IPS DF 6.9 (cell line): ENCODE measurements at places on chromosomes 2 and 18.
A peak's percentile ranks its signal among the peaks of the same experiment; 100 is the strongest.

DNA sequence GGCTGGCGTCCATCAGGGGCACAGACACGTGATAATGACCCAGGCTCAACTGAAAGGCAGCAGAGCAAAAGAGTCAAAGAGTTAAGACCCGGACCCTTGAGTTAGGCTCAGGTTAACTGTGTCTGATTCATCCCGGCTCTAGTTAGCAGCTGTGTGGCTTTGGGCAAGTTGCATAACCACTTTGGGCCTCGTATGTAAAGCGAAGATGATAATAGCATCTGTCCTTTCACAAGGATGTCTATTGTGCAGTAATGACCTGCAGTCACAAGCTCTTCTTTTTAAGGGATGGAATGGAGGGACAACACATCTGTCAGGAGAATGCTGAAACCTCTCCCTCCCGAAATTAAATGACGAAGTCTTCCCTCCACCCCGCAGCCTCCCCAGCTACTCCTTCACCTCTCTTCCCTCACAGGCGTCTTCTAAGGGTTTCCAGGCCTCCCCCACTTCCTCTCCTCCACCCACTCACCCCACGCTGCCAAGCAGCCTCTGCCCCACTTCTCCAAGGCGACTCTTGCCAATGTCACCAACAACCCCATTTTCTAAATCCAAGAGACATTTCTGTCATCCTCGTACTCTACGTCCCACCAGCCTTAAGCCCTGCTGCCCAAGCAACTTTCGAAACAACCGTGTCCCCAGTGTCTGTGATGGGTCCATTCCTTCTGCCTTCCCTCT, 135.1 kb upstream of the ID2 start:
- no peak for DNase-seq

DNA sequence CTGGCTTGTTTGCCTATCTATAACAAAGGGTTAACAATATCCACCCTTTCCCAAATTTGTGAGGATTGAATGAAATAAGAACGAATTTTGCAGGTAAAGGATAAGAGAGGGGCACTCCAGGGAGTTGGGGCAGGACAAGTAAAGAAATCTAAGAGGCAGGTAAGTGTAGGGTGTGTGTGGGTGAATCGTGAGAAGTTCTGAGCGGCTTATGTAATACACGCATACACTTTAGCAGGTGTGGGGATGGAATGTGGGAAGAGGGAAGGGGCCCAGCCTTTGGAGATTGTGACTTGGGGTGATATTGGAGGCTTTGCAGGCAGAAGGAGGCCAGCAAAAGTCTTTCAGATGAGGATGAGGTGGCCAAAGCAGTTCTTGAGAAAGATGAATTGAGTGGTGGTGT, 83.2 kb upstream of the AQP4 start:
- DNase-seq = no peak

DNA sequence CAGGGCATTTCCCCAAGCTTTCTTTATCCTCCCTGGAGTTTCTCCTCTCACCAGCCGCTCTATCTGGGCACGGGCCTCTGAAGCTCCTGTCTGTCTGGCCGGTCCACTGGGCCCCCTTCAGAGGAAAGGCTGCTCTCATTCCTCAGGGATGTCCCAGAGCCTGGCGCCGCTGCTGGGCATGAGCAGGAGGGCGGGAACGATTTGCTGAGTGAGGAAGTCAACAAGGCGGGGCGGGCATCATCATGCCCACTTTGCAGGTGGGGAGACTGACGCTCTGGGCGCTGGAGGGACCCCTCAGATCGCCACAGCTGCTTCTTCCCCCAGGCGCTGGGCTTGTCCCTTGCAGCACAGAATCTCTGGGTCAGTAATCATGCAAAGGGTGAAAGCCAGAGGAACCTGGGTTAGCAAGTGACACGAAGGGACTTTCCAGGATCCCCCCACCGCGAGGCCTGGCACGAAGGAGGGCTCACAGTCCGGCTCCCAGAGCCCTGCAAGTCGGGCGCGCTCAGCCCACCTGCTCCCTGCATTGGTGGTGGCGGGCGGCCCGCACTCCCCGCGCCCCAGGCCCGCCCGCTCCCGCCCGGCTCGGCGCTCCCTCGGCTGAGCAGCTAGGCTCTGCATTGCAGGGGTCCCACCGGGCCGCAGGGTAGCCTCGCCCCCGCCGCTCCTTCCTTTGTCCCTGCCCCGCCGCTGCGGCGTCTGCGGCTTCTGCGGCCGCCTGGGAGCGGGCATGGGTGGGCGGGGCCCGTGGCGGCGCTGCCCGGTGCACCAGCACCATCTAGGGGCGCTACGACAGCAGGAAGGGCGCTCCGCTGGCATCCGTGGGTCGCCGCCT, 157.8 kb downstream of the CYRIA start:
- DNase-seq = peak; percentile 33

DNA sequence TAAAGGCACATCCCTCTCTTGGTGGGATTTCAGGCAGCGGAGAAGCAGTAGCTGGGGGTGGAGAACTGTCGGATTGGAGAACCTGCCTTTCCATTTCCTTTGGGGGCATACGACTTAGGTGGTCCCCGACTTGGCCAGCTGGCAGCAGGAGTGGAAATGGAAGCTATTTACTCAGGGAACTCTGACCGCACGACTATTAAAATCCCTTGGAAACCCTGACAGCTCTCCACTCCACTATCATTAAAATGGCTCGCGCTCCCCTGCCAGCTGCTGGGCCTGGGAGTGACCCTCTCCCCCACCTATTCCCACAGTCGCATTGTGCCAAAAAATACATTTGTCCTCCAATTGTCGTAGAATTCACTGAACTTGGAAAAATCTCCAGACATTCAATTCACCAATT, 77.7 kb upstream of the APCDD1 start:
- no peak for DNase-seq

DNA sequence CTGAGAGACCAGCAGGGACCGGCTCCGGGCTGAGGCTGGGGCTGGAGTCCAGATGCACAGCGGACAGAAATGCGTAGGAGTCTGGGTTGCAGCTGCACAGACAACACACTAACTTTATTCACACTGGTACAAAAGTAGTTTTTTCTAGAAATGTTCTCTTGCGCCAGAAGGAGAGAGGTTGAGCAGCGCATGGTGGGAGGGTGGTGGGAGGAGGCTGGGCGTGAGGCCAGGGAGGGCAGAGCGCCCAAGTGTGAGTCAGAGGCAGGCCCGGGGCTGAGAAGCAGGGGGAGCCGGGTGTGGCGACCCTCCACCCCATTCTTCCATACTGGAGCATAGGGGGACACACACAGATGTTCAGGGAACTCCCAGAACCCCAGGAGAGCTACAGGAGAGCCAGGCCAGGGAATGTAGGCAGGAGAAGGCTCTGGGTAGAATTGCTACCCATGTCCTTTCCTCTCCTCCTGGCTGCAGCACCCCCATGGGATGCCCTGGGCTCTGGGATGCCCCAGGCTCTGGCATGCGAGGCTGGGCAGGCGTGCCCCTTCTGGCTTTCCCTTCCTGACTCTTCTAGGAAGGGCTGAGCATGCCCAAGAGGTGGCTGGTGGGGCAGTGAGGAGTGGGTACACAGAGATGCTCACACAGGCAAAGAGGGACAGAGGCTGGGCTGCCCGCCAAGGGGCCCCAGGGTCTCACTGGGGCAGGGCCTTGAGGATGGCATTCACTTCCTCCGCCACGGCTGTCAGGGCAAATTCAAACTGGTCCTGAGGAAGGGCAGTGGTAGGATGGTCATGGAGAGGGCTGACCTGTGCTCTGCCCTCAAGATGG, 10.6 kb downstream of the DNAJB2 start:
- no peak for DNase-seq

- no peak for DNase-seq
Measured at GRCh38 chr2:215059724-215060123, 78.7 kb downstream of the ABCA12 start.

DNA sequence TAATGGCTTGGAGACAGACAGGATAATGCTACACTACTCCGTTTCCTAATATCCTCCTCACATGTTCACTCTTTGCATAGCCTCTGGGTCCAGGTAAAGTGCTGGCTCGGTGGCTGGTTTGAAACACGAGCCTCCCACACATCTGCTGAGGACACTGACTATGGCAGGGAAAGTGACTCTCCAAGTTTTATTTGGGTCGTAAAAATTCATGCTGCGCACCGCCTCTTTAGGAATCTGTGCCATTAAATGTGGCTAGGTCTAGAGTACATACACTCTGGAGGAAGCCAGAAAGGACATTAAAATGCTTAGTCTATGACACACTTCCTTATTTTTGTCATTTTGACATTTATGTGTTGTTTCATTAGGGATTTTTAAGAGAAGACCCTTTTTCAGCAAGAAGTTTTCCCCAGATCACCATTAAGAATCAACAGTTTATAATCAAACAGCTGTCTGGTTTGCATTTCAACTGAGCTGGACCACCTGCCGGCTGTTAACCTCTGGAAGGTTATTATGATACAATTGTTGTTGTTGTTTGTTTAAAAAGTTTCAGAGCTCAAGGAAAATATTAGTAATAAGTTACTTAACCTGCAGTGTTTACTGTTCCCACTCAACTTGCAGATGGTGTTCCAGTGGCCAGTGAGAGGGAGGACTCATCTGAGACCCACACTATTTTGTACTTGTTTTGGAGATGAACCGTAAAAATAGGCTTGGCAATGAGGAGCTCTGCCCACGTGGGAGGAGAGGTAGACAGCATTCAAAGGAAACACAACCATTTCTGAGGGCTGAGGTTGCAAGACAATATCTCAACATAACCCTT, 443.3 kb upstream of the MEIS1 start:
- DNase-seq = no peak

GRCh38 chr2:150520887-150521664, 33.6 kb upstream of the RND3 start:
- no peak for DNase-seq

GRCh38 chr2:17620280-17620679, 79.8 kb downstream of the VSNL1 start:
- DNase-seq = no peak

DNA sequence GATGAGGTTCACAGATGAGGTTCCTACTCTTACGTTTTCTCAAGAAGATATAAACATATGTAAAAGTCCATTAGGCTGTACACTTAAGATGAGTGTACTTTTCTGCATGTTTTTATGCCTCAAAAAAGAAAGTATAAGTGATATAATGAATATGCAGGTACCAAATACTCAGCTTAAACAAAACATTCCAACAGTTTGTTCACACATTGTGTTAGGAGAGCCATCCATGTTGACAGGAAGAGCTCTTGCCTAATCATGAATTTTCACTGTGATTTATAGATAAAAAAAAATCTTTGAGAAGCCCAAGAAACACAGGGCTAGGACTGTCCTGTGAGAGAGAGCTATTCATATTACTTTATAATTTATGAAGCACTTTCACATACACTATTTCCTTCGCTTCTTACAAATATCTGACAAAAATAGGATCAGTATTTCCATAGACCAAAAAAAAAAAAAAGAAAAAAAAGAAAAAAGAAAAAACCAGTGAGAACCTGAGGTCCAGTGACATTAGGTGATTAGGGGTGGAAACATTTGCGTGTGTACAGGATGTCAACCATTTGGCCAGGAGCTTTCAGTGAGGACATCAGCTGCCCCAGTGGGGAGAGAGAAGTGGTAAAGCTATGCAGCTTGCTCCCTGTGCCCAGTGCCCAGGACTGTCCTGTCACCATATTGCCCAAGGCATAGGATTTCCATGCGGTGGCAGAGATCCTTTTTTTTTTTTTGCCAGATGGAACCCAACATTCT, 38.7 kb downstream of the BUB1 start:
- DNase-seq = no peak

DNA sequence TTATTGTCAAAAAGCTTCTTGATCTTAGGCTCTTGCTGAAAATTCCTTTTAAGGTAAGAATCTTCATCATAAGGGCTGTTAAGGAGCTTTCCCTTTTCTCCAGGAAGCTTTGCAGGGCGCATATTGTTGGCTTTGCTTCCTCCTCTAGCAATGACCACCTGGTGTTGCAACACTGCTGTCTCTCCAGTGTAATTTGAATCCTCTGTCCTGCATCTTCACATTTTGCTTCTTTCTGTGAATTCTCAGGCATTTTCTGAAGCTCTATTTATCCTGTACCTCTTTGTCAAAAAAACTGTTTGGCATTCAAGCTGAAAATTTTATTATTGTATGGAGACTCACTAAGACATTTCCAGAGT, 533.1 kb upstream of the CHAC2 start:
- DNase-seq = peak; percentile 41

GRCh38 chr2:190948671-190949070, 65.3 kb downstream of the STAT1 start:
- no peak for DNase-seq

- DNase-seq = no peak
Measured at GRCh38 chr18:78542204-78542603, 437.4 kb upstream of the SALL3 start.

DNA sequence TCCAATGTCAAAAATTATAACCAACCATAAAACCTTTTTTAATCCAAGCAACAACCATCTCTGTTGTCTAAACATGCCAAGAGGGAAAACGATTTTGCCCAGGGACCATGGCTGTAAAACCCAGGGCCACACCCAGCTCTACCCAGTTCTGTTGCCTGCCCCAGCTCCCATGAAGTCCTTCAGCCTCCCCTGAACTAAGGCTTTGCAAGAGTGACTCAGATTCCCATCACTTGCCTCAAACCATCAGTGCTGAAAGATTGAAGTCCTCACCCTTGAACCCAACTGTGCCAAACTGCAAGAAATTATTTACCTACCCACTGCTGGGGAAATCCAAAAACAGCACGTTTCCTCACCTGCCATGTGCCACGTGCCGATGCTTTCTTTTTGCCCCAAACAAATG, 102.5 kb downstream of the TFCP2L1 start:
- no peak for DNase-seq

GRCh38 chr2:21194858-21195271, 71.1 kb downstream of the TDRD15 start:
- no peak for DNase-seq

- no peak for DNase-seq
Measured at GRCh38 chr18:2654928-2655177, 673 bp upstream of the SMCHD1 start.
